Stimulated activated CD4-positive, alpha-beta T cell treated with anti-CD3 and anti-CD28 coated beads, Interleukin-4, amount 100 ng/mL, for 1 hour (primary cell): ENCODE measurements at places on chromosomes 16 and 17.

DNA sequence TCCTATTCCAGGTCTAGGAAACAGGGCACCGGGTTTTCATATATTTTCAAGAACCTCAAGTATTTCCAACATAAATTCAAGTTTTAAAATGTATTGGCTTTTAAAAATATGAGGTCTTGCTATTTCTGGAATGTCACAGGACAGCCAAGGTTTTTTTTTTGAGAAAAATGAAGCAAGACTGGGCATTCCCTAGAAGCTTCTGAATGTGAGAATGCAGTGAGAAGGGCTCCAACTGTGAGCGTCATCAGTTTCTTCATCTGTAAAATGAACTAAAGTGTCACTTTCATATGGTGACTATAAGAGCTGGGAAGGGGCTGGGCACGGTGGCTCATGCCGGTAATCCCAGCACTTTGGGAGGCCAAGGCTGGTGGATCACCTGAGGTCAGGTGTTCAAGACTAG is 455.8 kb upstream of the MAF start:
- DNase-seq, result no peak

- no peak for DNase-seq
These were observed 136.6 kb downstream of the COPRS start for GRCh38 chr17:31722251-31723056.

DNA sequence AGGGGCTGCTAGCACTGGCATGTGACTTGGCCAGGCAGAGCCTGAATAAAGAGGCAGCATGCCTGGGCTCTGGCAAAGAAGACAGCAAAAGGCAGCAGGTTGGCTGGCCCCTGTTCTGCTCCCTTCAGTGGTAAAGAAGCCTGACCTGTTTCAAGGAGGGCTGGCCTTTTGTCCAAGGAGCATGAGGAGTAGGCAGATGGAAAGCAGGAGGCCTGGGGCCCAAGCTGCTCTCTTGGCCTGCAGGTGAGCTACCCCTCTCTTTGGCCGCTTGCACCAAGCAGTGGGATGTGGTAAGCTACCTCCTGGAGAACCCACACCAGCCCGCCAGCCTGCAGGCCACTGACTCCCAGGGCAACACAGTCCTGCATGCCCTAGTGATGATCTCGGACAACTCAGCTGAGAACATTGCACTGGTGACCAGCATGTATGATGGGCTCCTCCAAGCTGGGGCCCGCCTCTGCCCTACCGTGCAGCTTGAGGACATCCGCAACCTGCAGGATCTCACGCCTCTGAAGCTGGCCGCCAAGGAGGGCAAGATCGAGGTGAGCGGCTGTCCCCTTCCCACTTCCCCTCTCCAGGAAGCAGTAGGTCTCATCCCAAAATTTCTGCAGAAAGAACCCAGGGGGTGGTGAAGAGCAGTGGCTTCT is 8.0 kb downstream of the TRPV2 start:
- no peak for DNase-seq

GRCh38 chr16:1899641-1900451 is 18.4 kb downstream of the HS3ST6 start:
- no peak for DNase-seq

GRCh38 chr17:7929158-7930023 is at the start of gene KCNAB3:
Gene KCNAB3 (minus strand): TSS chr17:7929856. CDS start chr17:7929435, 421 bp downstream.
- peak; percentile 62 for DNase-seq

DNA sequence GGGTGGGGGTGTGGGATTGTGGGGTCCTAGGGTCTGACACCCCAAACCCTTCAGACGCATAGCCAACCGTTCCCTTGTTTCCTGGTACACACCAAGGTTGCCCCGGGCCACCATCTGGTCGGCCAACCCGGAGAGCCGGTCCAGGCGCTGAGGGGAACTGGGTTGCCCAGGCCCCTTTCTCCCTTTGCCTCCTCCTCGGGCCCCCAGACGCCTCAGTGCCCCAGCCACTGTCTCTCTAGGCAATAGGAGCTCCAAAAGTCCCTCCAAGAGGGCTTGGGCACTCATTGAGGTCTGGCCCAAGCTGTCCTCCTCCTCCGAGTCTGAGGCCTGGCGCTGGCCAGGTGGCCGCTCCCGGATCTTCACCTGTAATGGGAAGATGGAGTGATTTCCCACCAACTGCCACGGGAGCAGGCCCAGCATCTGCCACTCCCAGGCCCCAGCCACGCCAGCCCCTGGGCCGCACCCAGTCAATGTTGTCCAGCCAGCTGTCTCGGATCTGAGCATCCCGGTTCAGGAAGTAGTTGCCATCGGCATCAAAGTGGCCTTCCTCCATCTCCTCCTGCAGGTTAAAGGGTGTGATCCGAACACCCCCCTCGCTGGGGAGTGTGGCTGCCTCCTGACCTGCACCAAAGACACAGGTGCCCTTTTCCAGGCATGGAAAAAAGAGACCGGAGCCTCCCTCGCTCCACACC is 1.5 kb downstream of the CD2BP2 start:
- no peak for DNase-seq

DNA sequence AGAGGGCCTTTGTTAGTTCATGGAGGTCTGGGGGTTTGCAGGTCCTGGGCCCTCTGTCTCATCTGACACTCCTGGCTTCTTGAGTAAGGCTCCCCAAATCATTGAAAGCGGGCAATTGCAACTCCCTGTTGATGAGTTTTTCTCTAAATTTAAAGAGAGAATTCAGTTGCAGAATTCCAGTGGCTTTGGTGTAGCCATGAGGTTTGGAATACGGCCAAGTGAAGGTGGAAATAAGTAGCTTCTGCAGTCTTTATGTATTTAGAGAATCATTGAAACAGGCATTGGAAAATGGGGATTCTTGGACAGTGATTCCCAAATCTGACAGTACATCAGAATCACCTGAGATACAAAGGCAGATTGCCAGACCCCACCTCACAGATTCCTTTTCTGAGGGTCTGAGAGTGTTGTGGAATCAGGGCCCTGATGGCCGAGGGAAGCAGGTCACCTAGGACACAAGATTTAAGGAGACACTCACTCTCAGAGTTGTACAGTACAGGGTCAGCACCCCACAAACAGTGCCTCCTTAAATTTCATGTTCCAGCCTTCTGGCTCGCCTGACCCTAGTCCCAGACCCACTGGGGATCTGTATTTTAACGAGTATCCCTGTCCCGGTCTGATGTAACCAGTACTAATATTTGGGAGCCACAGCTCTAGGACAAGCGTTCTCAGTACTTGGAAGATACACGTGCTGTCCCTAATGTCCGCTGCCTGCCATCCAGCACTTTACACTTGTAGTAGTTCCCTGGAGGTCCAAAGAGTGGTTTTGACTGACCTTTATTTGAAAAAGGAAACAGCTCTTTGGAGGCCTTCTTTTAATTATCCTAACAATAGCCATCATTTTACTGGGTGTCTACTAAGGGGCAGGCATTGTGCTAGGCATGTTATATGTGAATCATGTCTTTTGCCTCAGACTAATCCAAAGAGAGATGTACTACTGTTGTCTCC is 37.8 kb downstream of the YPEL2 start:
- DNase-seq, result no peak

GRCh38 chr17:60874772-60875171 is 197.1 kb downstream of the BCAS3 start:
- DNase-seq, result no peak

- no peak for DNase-seq
These were observed 797 bp downstream of the PRCD start for GRCh38 chr17:76540381-76541300.

DNA sequence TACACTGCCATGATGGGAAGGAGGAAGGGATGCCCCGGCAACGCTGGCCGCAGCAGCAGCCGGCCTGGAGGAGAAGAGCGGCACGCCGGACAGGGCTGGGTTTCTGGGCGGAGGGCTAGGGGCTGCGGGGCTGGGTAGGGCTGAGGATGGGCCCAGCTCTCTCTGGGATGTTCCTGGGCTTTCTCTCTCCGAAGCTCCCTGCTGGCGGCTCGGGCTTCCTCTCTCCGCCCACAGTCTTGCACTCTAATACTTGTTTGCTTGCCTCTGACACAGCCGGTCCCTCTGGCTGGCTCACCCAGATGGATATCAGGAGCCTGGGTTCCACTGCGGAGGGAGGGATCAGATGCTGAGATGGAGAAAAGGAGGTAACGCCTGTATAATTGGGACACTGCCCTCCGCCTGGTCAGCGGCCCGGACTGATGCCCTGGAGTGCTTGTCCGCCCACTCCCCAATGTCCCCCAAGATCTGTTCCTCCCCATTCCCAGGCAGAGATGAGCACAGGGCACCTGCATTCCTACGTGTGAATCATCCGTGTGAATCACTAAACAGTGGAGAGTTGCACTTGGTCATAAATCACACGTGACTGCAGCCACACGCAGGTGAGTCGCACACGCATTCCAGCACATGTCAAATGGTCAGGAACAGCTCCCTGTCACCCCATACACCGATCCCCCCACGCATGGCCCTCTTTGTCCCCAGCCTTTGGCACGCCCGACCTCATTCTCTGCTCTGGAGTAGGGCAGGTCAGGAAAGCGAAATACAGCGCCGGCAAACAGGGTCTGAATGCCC is at the start of gene ALOXE3:
ALOXE3 (minus strand) TSS at position 535 of the 789 bp plus-strand sequence; CDS start at position 11, 524 bp downstream.
- DNase-seq, result no peak

DNA sequence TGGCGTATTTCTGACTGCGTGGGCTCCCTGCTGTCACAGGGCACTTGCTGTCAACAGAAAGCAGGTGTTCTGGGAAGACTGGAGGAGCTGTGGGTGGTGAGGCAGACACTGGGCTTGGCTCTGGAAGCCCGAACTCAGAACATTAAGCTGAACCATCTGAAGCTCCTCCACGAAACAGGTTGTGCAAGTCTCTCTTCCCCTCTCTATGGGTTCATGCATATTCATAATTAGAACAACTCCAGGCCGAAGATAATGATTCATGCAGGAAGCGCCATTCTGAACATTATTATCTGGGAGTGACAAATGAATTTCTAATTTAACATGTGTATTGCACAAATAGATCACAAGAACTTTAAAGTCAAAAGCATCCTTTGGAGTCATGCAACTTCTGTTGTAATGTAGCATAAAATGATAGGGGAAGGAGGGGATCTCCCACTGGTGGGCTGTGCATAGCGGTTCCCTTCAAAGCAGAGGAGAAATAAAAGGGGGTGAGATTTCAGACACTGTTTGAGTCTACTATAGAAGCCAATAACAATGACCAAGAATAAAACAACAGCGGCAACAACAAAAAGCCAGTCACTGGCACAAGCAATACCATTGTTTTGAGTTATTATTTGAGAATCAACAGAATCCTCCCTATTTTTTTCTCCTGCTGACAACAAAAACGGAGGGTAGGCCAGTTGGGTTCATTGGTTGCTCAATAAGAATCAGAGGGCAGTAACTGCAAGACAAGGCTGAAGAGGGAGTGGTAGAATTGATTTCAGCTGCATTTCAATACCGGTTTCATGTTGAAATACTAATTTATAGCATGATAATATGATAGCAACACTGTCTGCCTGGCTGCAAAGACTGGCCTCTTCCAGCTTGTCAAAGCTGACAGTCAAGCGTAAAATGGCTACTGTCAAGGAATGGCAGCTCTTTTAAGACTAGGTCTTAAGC is 407.3 kb downstream of the XYLT1 start:
- no peak for DNase-seq
